RPMI7951 (cell line): ENCODE measurements at places on chromosomes 11 and 22. TPM values are rescaled to one million over a fixed set of nuclear protein-coding genes. Genes with fewer than 3 reads are reported as not detected.

GRCh38 chr22:48417225-48418070 is 1410.2 kb downstream of the BRD1 start:
- no peak for DNase-seq

DNA sequence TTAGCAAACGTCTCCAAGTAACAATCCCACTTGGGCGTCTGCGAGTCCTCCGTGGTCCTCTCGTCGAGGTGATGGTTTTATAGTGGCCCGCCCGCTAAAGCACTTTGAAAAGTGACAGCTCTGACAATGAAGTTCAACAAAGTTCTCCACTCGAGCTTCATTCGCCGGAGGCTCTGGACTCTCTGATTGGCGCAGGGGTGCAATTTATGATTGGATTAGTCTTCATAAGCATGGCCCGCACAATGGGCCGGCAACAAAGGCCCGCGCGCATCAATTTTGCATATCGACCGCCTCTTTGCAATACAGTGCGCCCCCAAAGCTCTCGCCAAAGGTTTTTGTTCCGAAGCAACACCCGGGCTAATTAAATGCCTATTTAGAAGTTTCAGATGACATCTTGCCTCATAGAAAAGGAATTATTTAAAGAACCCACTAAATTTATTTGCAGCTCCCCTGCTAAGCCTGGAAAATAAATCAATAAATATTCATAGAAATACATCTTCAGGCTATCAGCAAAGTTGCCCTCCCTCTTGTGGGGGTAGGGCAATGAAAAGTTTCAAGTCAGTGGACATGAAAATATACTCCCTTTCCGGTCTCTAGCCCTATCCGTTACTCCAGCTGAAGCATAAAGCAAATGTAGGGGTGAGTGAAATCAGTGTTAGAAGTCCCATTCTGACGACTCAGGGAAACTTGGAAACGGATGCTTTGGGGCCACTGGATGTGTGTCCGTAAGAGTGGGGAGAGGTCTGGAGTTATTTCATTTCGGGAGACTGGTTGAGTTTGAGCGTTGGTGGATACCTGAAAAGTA is at the start of gene DBX1:
TSS of gene DBX1 (minus strand) at position 51 of the 805 bp plus-strand sequence. CDS start 151 bp downstream, outside the sequence.
- DNase-seq, result no peak

The HOATZ gene
- not detected in 2 replicates for total RNA-seq

GRCh38 chr11:122807731-122808477 is 30.4 kb upstream of the CRTAM start:
- DNase-seq, result no peak
